ENCODE measurements at places on chromosomes 6 and 20.

- H3K27me3 ChIP-seq: no peaks in the 10 kb centered on the region
- H3K4me3 ChIP-seq: no peak overlapping the region
- H3K27ac ChIP-seq: no peak overlapping the region
- peak; percentile 46 for DNase-seq
- H3K4me1 ChIP-seq: peaks cover 3% of the 10 kb centered on the region
These were observed 78.9 kb upstream of the SCP2D1 start for GRCh38 chr20:18734525-18735189.

DNA sequence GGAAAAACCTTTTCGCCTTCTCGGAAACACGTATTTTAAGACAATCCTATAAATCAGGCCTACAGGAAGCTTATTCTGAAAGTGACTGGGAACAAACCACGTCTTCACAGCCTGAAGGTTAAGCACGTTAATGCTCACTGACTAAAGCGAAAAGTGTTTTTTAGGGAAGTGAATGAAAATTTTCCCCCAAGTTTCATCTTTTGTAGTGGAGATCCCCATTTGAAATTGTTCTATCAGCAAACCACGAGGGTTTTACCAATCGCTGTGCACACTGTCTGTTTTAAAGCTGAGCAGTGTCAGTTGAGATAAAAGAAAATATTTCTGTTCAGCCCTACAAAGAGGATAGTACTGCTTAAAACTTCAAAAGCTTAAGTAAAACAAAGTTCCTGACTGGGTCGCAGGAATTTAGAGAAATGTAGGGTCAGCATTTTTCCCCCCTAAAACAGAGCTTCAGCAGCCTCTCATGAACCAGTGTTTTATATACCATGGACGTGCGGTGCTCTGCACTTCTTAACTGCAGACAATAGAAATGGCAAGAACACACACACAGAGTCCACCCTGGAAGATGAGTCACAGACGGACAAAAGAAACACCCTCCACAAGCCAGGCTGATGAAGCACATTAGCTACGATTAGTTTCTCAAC lies 34.9 kb downstream of the SLC22A23 start:
- H3K36me3 ChIP-seq: no peaks in the 10 kb centered on the region
- no peak overlapping the region for H3K27ac ChIP-seq
- H3K27me3 ChIP-seq: no peaks in the 10 kb centered on the region
- no peaks in the 10 kb centered on the region for H3K4me1 ChIP-seq

DNA sequence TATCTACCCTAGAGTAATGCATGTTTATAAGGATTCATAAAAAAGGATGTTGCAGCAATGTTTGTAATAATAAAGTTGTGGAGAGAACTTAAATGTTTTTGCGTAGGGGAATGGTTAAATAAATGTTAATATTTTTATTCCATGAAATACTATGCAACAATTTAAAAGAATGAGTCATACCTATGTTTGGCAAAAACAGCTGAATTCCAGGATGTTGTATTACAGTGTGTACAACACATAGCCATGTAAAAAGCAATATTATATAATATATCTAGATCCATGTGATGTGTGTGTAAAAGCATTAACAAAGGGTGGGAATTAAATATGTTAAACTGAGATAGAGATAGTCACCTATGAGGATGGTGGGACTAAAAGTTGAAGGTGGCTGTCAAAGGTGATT lies 21.1 kb upstream of the PKIB start:
- H3K27ac ChIP-seq: no peak overlapping the region
- no peaks in the 10 kb centered on the region for H3K36me3 ChIP-seq
- no peak overlapping the region for H3K4me3 ChIP-seq
- no peaks in the 10 kb centered on the region for H3K27me3 ChIP-seq
- DNase-seq: no peak

DNA sequence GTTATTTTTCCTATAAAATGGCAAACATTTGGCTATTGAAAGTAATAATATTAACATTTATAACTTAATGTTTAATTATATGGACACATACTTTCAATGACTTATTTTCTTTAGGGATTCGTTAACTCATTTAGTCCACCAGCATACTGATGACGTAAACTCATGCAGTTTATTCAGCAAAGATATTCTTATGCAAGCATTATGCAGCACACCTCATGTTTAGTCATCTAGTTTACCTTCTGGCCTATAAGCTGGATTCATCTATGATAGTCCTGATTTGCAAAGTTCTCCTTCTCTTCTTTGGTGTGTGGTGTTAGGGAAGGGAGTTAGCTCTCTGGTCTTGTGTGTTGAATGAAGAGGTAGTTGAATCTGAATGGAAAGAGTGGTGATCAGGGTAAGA lies 60.0 kb downstream of the OR2J2 start:
- no peaks in the 10 kb centered on the region for H3K27me3 ChIP-seq
- H3K4me1 ChIP-seq: no peaks in the 10 kb centered on the region
- no peak overlapping the region for H3K4me3 ChIP-seq
- no peak overlapping the region for H3K27ac ChIP-seq
- no peak for DNase-seq
- no peaks in the 10 kb centered on the region for H3K36me3 ChIP-seq

- H3K4me3 ChIP-seq: no peak overlapping the region
- H3K4me1 ChIP-seq: no peaks in the 10 kb centered on the region
- H3K27ac ChIP-seq: no peak overlapping the region
- no peak for DNase-seq
- H3K36me3 ChIP-seq: no peaks in the 10 kb centered on the region
These were observed 253.7 kb upstream of the RUNX2 start for GRCh38 chr6:45074439-45074838.

- DNase-seq: peak; percentile 39
- H3K27me3 ChIP-seq: peaks cover 17% of the 10 kb centered on the region
- H3K36me3 ChIP-seq: no peaks in the 10 kb centered on the region
- no peak overlapping the region for H3K27ac ChIP-seq
- peak overlapping the region; percentile 36 for H3K4me3 ChIP-seq
These were observed 72.8 kb downstream of the MDGA1 start for GRCh38 chr6:37624606-37625574.
